ENCODE measurements at places on chromosomes 5 and 9.

GRCh38 chr5:113652161-113652560 is 138.7 kb downstream of the YTHDC2 start:
- DNase-seq = no peak

GRCh38 chr5:115575167-115576070 is 26.9 kb downstream of the TICAM2 start:
- no peak for DNase-seq

- DNase-seq = no peak
Measured at GRCh38 chr5:57117596-57117995, 56.3 kb upstream of the GPBP1 start.

DNA sequence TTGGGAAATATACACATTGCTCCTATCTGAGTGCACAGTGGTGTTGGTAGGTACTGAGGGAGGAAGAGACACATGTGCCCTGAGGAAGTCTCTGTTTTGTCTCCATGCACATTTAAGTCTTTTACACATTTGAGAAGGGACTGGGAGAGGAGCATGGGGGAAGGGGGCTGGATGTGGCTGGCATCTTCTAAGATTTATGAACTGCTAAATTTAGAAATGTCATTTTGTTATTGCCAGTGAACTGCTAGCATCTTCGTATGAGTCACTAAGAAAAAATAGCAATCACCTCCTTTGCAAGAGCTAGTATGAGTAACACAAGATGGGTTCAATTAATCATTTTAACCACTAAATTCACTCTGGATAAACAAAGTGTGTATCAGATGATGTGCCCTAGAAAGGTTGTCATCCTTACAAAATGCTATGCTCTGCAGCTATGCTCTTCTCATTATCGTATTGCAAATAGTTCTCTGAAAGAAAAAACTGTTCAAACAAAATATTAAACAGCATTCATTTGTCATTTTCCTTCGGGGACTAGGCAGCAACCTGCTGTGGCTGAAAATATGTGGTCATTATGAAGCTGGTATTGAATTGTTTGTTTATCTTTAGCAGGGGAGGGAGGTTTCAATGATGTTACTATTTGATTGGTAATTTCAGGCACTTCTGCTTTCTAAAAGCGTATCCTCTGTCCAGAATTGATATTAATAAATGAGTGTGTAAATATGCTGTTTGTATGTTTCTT is 236.5 kb downstream of the DMRTA1 start:
- DNase-seq = no peak

DNA sequence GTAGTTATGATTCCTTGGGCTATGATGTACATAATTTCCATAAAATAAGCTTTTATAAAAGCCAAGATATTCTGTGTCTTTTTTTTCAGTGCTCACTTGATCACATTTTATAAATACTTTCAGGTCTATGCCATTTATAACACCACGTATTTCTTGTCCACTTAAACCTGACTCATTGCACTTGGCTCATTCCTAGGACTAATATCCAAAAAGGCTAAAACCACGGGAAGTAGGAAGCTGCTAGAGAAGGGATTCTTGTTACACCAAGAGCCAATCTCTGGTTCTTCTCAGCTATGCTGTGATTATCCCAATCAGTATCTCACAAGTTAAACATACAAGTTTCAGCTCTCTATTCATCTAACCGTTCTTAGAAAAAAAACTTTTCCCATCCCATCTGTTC is 80.4 kb upstream of the CDH6 start:
- no peak for DNase-seq

GRCh38 chr5:31116466-31117031 is 76.9 kb upstream of the CDH6 start:
- no peak for DNase-seq

GRCh38 chr5:140108093-140109017 is 5.6 kb upstream of the PURA start:
- peak; percentile 85 for DNase-seq

- no peak for DNase-seq
Measured at GRCh38 chr5:100840370-100840769, 62.7 kb downstream of the ST8SIA4 start.

DNA sequence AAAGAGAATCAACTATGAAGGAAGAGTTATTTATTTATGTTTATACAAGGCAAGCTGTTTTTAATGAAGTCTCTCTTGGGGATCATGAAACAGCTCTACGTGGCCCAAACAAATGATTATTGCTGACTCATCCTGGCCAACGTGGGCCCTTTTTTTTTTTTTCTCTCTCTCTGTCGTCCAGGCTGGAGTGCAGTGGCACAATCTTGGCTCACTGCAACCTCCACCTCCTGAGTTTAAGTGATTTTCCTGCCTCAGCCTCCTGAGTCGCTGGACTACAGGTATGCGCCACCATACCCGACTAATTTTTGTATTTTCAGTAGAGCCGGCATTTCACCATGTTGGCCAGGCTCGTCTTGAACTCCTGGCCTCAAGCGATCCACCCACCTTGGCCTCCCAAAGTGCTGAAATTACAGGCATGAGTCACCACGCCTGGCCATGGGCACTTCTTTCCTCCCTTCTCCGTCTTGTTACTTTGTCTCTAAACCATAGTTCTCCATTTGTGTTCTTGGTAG is 98.3 kb downstream of the BASP1 start:
- DNase-seq = no peak

DNA sequence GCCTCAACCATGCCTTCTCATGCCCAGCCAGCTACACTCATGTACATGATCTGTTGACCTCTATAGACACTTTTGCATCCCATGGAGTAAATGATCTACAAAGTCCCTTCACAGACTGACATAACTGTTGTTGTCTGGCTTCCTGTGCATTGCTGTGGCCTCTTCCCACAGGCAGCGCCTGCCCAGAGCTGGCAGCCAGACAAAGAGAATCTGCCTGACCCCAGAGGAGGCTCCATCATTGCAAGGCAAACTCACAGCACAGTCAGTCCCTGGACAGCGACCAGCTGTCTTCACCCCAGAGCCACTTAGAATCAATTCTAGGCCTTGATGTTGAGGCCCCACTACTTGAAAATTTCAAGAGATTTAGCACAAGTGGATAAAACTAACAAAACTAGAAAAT is 65.5 kb downstream of the INSYN2B start:
- no peak for DNase-seq

DNA sequence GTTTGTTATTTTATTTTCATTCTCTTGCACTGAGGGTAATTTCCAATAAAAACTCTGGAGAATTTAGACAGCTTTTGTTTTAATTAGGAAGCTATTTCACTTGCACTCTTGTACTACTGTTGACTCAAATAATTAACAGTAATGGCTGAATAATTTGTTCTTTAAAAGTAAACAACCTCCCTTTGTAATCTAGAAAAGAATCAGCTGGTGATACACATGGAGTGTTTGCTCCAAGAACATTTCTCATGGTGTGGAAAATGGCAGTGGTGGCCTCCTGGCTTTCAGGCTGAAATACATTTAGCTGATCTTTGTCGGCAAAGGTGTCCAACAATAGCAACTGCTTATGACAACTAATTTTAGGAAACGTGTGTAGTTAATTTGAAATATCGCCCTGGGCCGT is 129.4 kb downstream of the C9orf152 start:
- DNase-seq = no peak

GRCh38 chr5:180621311-180621710 is 28.1 kb downstream of the FLT4 start:
- no peak for DNase-seq

DNA sequence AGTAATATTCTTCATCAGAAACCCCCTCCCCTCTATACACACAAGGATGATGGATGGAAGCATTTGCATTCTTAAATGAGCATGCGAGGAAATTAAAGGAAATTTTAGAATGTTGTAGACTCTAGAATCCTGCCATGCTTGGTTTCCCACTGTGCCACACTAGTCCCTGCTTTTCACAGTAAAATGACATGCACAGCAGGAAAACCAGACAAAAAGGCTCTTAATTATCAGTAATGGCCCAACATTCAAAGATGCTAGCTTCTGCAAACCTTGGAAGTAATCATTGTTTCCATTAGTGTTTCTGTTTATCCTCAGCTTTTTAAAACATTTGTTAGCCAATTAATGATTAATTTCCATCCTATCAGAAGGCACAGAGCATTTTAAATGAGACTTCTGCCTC is 255.8 kb downstream of the SLCO4C1 start:
- DNase-seq = no peak

- DNase-seq = no peak
Measured at GRCh38 chr5:116078199-116078598, 6.6 kb upstream of the COMMD10 start.

DNA sequence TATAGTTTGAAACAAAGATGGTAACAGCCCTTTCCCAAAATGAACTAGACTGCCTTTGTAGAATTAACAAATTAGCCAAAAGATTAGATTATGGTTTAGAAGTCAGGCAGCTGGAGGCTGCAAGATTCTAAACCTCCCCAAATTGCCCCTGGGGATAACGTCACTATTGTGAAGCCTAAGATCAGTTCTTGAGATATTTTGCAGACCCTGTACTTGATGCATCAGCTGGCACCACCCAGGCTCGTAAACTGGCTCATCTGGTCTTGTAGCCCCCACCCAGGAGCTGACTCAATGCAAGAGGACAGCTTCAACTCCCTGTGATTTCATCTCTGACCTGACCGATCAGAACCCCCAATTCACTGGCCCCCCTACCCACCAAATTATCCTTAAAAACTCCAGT is 4.2 kb upstream of the SOWAHA start:
- DNase-seq = no peak

DNA sequence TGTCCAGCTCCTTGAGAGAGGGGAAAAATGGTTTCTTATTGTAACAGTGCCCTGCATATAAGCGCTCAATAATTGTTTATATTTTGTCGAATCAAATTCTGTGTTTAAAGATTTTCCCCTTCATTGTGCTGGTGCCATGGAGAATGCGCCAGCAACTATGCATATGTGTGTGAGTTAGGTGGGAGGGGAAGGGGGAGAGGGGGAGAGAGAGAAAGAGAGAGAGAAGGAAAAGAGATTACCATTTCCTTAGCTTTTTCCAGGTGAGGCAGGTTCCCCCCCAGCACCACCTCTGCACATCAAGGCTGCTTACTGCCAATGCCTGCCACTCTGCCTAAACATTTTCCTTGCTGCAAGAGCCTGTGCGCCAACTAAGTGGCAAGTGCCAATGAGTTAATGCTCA is 111.0 kb downstream of the PJA2 start:
- no peak for DNase-seq

GRCh38 chr5:141637123-141637766 is 448 bp downstream of the RELL2 start:
- DNase-seq = peak; percentile 92

DNA sequence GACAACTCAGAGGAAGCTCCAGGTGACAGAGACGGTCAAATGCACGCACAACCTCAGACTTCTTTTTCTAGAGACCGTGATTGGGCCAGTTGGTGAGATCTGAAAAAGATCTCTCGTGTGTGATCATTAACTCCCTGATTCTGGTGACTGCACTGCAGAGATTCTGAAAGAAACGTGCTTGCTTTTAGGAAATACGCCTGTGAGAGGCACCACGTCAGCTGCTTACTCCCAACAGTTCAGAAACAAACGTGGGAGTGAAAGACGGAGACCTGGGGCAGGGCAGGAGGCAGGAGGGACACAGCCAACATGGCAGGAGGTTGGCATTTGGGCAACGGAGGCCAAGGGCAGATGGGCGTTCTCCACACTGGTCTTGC is 15.9 kb downstream of the SLC12A7 start:
- no peak for DNase-seq

DNA sequence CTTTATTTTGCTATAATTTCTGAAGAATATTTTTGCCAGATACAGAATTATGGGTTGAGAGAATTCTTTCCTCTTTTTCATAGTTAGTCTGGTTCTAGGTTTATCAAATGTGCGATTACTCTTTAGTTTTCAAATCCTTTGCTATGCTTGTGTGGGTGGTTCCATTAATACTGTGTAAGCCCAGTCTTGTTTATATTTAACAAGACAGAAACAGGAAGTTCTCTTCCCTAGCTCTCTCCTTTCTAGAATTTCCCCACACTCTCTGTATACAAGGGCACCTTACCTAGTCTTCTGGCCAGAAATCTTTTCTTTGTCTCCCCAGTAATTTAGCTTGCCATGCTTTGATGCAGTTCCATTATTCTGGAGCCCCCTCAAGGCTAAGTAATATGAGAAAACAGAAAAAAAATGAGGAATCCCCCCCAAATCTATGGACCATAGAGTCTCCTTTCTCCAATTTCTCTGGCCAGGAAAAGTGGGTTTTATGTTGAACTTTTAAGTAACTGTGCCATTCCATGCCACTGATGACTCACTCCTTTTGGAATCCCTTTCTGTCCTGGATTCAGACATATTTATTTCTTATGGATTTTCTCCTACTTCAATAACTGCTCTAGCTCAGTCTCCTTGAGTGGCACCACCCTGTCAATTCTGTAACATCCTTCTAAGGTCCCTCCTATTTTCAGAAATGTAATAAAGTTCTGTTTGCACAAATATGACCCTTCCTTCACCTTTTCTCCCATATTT is 1714.1 kb downstream of the EFNA5 start:
- DNase-seq = no peak
